Activated T-helper 17 cell treated with anti-CD3 and anti-CD28 coated beads, Interleukin-2, amount 50 U/mL, for 72 hours (primary cell): ENCODE measurements at places on chromosomes 7 and 10.

- no peak for ATAC-seq
Observed at GRCh38 chr7:91776171-91776570, 104.3 kb downstream of the MTERF1 start.

GRCh38 chr10:74681917-74682627 is 144.3 kb upstream of the KAT6B start:
- ATAC-seq: peak; percentile 31

- no peak for ATAC-seq
Observed at GRCh38 chr7:139246905-139247304, 15.9 kb downstream of the UBN2 start.

DNA sequence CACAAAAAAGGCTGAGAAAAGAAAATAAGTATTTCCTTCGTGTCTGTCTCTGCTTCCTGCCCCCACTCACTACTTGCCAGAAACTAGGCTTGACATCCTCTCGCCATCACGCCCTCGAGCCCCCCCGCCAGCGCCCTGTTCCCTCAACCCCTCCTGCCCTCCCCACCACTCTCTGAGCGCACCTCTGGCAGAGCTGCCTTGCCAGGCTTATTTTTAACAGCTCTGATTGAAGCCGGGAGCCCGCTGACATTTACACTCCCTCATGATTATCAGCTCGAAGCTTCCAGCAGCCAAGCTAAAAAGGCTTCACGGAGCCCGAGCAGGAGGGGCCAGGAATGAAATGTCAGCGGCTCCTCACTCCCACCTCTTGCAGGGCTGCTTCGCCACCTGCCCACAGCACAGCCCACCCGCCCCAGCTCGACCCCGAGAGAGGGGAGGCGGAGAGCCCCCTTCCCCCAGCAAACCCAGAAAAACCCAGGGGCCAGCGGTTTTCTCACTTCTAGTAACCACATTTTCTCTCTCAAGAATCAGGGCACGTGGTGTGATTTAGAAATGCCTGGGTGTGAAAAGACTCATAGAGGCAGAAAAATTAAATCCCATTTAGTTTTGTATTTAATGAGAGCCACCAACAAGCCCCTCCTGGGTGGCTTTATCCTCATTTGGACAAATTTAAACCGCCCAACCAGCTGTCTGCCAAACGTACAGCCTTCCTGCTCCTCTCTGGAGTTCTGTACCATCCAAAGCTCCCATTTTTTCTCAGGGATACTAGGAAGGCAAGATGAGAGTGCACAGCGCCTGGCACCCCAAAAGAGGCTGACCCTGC is 89.3 kb downstream of the SLIT1 start:
- no peak for ATAC-seq

- ATAC-seq: peak; percentile 69
Observed at GRCh38 chr7:44750921-44751571, 2.4 kb downstream of the ZMIZ2 start.

DNA sequence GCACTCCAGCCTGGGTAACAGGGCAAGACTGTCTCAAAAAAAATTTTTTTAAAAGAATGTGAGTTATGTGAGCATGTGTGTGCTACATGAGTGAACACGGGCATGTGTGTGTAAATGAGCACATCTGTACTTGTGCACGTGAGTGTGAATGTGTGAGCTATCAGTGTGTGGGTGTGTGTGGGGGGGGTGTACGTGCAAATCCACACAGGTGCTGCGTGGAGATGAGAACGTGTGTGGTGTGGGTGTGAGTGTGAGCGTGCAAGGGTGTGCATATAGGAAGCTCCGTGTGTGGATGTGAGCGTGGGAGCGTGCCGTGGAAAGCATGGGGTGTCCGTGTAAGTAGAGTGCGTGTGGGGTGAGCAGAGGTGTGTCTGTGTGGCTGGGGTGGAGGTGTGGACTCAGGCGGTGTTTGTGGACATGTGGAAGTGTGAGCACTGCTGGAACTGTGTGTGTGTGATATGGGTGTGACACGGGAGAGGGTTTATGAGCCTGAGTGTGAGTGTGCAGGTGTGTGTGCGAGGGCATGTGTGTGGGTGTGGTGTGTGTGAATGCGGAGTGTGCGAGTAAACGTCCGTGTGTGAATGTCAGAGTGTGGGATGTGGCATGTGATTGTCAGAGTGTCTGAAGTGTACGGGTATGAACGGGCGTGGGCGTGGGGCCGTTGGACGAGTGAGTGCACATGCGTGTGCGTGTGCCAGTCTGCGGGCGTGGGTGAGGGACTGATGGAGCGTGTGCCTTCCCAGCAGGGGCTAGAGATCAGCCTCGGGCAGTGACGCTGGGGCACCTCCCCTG is 45.9 kb upstream of the TNRC18 start:
- ATAC-seq: no peak

DNA sequence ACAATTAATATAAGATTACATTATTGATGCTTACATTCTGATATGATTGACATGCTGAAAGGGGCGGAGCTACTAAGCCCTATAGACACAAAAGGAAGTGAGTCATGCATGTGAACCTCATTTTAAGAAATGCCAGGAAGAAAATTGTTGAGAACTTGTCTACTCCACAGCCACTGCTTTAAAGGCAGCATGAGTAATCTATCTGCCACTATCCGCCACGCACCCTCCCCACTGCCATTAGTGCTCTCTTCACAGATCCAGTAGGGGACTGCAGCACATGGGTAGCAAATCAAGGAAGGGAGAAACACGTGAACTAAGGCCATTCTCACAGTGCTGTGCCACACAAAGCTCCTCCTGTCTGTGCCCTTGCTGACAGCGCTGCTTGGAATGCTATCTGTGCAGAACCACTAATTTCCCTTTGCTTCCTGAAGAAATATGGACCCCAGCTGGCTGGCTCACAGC is 524.8 kb downstream of the GRM8 start:
- ATAC-seq: peak; percentile 85

- no peak for ATAC-seq
Observed at GRCh38 chr7:148306759-148307158, 283.8 kb upstream of the C7orf33 start.

DNA sequence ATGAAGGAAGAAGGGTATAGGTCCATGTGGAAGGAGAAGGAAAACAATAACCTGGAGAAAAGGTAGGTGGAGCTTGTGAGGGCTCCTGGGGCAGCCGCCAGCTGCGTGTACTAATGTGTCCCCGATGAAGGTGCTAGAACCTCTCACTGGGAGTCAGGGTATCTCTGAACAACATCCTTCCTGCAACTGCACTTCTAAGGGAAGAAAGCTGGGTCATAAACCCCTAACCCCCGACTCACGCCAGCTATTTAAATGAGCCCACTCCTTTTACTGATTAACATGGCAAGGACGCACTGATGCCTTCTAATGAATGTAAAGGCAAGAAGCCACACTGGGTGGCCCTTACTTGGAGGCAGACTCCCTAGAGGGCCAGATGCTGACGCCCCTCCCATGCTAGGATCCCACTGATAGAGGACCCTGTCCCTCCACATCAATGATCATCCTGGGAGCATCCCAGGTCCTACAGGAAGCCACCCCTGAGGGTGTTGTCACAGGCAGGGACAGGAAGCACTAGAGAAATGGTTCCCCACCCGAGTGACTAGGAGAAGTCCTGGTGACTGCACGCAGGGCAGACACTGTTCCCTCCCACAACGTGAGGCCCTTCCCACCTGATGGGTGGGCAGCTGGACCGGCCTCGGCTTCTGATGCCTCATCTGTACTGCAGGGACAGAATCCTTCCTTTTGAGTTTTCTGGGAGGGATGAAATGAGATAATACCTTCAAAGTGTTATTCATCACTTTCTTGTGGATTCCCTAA is 20.4 kb downstream of the JCAD start:
- no peak for ATAC-seq

GRCh38 chr7:42734568-42734967 is 177.3 kb downstream of the C7orf25 start:
- ATAC-seq: no peak

- ATAC-seq: no peak
Observed at GRCh38 chr7:95758187-95758586, 14.2 kb upstream of the DYNC1I1 start.

GRCh38 chr10:96740579-96741281 is 20.4 kb upstream of the PIK3AP1 start:
- ATAC-seq: no peak

GRCh38 chr10:73965890-73966768 is 31.8 kb upstream of the VCL start:
- no peak for ATAC-seq

DNA sequence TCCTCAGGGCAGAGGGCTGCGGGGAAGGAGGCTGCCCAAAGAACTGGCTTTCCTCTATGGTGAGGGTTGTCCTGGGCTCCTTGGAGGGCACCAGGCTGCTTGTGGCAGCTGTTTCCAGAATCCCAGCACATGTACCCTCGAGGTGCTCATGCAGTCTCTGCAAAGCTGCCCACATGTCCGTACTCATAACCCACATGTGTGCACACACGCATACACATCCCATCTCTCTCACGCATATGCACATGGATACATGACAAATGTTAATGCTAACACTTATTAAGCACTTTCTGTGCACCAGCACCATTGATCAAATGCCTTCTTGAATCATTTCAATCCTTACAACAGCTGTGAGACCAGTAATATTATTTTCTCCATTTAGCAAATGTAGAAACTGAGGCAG is 36.3 kb upstream of the COMTD1 start:
- ATAC-seq: no peak

DNA sequence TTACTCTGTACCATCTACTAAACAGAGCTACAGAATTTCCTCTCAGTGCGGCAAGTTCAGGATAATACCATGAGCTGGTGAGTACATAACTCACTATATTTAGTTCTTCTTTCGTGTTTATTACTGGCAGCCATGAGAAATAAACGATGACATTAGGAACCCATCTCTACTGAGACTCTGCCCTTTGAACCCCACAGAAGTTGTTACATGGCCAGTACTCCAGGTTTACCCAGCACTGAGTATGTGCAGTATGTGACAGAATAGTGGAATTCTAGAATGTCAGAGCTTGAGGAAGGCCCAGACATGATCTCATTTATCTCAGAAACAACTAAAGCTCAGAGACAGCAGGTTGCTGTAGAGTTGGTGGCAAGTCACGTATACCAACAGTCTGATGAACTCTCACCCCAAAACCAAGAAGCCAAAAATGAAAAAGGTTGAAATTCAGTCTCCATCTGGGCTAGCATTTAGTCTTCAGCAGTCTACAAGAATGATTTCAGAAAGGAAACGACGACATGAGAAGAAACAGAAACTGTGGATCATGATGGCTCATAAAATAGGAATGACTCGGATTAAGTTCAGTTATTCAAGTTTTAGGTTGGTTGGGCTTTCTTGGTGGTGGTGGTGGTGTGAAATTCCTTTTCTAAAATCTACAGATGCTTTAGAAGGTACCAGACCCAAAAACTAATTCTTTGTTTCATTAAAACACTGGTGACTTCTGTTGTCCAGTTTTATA is 78.5 kb downstream of the SORBS1 start:
- ATAC-seq: peak; percentile 34
